ENCODE measurements at places on chromosomes 5 and 9.
A peak's percentile ranks its signal among the peaks of the same experiment; 100 is the strongest.

DNA sequence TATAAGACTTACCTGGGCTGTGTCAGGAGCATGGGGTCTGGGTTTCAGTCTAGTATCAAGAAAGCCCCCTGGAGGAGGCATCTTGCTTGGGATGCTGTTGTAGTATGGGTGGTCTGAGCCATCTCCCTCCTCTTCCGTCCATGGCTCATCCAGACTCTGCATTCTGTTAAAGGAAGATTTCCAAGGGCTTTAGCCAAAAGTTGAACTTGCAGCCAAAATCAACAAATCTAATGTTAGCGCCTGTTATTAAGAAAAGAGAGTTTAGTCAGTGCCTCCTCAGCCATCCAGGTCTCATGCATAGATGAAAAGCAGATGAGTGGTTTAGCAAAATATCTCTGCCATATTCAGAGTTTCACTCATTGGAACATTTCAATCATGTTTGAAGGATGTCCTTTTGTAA is 55.6 kb downstream of the S1PR3 start:
- DNase-seq, result no peak

- no peak for DNase-seq
Observed at GRCh38 chr5:9222054-9222976, 323.6 kb downstream of the SEMA5A start.

- DNase-seq, result no peak
Observed at GRCh38 chr5:61915646-61916045, 390.4 kb upstream of the KIF2A start.

DNA sequence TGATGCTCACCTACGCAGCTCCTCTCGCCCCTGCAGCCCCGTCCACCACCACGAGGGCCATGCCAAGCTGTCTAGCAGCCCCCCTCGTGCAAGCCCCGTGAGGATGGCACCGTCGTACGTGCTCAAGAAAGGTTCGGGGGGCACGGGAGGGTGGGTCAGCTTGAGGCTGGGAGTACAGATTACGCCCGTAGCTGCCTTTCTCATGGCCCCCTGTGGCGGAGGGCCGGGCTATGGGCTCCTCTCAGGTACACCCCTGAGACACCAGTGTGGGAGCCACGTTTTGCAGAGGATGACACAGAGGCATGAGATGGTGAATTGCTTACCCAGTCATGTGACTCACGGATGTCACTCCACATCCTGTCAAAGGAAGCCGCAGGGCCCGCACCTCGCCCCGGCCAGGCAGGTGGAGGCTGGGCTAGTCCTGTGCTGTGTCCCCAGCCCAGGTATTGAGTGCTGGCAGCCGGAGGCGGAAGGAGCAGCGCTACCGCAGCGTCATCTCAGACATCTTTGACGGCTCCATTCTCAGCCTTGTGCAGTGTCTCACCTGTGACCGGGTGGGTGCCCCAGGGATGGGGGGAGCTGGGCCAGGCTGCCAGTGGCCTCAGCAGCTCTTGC is 33.7 kb downstream of the USP20 start:
- peak; percentile 64 for DNase-seq

DNA sequence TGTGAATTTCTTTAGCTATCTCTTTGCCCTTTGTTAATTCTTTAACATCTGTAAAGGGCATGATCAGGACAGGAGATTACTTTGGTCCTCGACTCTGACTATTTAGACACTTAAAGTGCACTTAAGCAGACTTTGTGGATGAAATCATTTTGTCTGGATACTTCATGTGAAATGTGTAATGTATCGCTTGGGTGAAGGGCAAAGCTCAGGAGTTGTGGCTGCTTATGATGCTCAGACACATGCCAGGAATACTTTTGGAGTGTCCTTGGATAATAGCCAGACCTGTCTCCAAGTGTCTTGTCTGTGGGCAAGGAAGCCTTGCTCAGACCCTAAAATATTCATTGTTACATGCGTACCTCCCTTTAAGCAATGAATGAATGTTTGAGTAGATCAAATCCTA is 87.8 kb downstream of the RAI14 start:
- no peak for DNase-seq

DNA sequence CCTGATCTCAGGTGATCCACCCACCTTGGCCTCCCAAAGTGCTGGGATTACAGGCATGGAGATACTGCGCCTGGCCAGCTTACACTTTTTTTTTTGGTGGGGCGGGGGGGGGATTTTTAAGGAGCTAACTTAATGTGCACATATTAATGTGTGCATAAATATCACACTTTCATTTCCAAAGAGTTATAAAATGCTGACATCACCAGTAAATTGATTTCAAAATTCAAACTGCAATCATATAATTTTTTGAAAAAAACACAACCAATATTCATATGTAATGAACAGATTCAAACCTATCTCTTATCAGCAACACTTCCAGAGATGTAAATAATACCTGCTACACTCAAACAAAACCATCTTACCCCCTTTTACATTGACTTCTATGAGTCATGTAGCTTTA is 1006.6 kb upstream of the DMAC1 start:
- no peak for DNase-seq

DNA sequence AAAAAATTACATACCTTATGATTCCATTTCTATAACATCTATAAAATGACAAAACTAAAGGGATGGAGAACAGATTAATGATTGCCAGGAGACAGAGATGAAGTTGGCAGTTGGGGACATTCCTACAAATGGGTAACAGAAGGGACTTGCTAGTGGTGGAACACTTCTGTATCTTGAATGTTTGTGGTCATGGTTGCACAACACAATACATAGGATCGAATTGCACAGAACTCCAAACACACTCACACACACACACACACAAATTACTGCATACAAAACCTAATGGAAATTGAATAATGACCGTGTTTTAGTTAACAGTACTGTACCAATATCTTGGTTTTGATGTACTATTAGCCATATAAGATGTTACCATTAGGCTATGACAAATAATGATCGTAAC is 330.7 kb upstream of the POU5F2 start:
- DNase-seq, result no peak

DNA sequence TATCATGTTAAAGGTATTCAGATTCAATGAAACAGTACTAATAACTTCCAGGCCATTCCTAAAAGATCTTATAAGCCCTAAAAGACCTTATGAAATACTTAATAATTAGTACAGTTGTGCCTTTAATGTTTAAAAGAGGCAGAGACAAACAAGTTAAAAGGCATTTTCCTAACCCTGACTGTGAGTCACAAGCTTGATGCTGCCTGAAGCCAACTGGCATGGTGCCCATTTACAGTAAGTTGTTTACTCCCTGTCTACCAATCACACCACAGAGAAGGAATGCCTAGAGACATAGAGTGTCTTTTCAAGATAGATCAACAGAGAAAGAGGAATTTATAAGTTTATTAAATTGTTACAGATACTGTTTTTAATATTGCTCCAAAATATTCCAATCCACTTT is 47.8 kb downstream of the NR3C1 start:
- peak; percentile 24 for DNase-seq

DNA sequence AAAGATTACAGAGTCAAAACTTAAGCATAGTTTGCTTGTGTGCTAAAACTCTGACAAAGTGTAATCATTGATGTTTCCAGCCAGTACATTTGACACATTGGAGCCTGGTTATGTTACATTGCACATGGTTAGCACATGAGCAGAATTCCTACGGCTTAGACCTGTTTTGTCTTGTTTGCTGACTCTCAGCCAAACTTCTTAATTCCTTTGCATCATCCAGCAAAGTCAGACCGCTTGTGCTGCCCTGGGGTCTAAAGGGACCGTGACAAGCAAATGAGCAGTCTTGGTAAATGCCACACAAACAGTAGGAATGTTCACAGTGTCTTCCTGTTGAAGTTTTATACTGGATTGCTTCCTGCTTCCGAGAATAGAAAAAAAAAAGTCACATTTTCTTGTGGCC is 72.0 kb upstream of the ENTREP1 start:
- DNase-seq, result no peak

DNA sequence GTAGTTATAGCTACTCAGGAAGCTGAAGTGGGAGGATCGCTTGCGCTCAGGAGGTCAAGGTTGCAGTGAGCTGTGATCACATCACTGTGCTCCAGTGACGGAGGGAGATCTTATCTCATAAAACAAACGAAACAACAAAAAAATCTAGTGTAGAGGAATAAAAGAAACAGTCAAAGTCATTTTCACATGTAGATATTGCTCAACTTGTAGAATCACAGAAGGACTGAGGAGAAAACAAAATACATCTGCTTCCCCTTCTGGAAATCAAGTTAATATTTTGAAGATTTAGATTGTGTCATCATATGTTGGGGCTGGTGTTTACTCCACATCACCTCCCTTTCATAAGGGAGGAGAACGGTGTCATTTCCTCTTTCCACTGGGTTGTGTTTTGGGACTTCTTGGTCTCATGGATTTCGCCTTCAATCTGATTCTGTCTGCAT is 8.2 kb upstream of the SLC46A2 start:
- DNase-seq, result no peak

GRCh38 chr9:4508907-4509589 is 18.8 kb downstream of the SLC1A1 start:
- DNase-seq, result no peak

- DNase-seq, result no peak
Observed at GRCh38 chr9:10649076-10649475, 36.3 kb upstream of the PTPRD start.

- no peak for DNase-seq
Observed at GRCh38 chr9:76891874-76892273, 14.0 kb downstream of the PRUNE2 start.

GRCh38 chr5:25448190-25448621 is 803.4 kb upstream of the CDH10 start:
- DNase-seq, result no peak

- DNase-seq, result no peak
Observed at GRCh38 chr5:635306-636055, 23.3 kb downstream of the CEP72 start.

DNA sequence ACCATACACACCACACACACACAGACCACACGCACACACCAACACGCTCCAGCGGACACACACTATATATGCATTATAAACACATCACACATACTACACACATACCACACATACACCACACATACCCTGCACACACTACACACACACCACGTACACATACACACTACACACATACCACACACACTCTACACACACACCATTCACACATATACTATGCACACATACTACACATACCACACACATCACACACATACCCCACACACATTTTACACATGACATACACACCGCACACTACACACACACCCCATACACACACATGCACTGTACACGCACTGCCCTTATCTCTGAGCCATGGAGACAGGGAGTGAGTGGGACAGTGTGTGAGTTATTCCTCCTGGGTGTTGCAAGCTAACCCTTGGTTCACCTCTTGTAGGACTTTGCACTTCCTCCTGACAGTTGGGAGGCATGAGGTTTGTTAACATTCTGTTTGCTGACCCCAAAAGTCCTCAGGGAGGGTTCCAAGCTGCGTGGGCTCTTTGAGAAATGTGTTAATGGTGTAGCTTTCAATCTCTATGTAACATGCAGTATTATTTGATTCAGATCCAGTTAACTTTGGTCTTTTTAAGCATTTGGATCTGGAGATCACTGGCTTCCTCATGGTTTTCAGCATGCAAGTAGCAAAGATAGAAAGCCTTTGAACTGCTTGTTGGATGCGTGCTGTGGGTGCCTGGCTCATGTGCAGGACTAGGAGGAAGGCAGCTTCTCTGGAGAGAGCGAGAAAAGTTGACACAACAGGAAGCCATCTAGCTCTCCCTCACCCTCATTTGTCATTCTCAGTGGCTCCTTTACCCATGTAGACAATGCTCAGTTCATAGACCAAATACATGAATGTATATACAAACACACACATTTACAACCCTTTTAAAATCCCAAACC is 13.7 kb downstream of the IL31RA start:
- DNase-seq, result no peak

- DNase-seq, result no peak
Observed at GRCh38 chr5:125409861-125410536, 663.6 kb upstream of the ZNF608 start.

DNA sequence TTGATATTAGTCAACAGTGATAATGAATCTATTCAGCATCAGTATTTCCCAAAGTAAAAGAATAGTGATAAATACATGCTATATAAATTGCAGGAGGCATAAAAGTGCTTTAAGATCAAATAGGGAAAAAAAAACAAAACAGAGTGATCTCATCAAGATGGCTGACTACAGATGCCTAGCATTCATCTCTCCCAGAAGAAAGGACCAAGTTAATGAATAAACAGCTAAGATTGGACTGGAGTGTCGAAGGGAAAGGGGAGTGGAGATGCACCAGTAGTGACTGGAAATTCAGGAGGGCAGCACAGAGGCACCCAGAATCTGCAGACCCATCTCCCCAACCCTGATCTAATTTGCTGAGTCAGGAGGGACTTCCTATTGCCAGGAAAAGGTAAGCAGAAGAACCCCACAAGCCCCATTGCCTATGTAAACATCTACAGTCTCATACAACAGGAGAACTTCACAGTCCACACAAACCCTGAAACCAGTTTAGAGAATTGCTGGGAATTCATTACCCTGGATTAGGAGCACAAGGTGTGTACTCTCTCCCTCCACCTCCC is 699.4 kb downstream of the PTPRD start:
- DNase-seq, result no peak

- no peak for DNase-seq
Observed at GRCh38 chr5:72408603-72409002, 88.4 kb downstream of the PTCD2 start.

GRCh38 chr5:77086368-77086688 is 757 bp downstream of the ZBED3 start:
- no peak for DNase-seq

DNA sequence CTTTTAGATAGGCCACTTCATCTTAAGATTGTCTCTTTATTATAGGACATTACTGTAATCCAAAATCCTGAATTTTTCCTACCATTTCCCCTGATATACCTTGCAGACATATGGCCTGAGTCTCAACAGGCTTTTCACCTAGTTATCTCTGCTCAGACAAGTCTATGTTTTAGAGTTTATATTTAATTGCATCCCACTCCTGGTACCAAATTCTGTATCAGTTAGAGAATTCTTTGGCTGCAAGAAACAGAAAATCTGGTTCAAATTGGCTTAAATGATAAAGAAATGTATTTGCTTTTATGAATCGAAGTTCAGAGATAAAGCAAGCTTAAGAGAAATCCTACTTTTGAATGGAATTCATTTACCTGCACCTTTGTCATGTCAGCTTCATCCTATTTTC is 102.2 kb upstream of the OSMR start:
- DNase-seq, result no peak

DNA sequence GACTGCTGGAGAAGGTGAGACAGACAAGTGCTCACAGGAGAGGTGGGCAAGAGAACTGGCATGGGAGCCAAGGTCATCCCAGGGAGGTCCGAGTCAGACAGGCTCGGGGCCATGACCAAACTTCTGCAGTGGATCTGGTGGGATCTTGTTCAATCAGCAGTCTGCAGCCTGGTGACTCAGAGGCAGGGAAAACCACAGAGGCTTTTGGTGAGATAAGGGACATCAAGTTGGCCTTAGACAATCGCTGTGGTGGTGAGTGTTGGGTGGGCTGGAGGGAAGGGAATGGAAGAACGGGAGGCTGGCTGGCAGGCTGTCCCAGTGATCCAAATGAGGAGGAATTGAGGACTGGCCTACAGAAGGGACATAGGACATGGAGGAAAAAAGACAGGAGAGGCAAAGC is 123.8 kb downstream of the TMEM174 start:
- no peak for DNase-seq

Measured in stimulated activated CD4-positive, alpha-beta T cell treated with anti-CD3 and anti-CD28 coated beads, TNF-alpha, amount 100 ng/mL, for 24 hours (primary cell).